ENCODE measurements at places on chromosomes 6 and 20.

DNA sequence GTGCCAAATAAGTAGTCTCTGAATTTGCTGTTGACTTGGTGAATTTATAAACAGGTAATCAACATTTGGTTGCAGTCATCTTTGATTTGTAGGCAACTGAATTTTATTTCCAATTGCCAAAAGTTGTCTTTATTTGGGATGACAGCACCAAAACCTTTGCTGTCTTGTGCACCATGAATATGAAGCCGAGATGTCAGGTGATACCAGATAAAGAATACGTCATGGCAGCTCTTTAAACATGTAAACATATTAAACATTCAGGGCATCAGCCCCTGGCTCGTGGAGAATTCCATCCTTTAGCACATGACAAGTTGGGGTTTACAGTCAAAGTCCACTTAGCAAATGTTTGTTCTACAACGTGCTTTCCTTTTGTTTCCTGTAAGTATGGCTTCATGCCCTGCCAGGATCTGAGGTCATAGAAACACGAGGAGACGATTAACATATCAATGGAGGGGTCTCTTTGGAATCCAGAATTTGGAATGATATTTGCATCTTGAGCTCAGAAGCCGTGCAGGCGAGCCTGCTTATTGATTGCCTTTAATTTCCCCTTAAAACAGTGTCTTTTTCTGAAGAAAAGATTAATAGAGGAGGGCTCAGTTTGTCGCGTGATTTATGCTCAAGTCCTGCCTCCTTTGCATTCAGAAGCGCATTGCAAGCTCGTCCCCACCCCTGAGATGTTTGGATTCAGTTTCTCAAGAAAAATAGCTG lies 170.2 kb upstream of the ZNF217 start:
- peak; percentile 75 for DNase-seq

GRCh38 chr6:87848616-87849015 lies 146.6 kb upstream of the AKIRIN2 start:
- peak; percentile 42 for DNase-seq

- DNase-seq = no peak
Observed at GRCh38 chr20:61932711-61933480, 132.8 kb downstream of the TAF4 start.

GRCh38 chr6:92777146-92777740 lies 642.1 kb downstream of the EPHA7 start:
- no peak for DNase-seq

DNA sequence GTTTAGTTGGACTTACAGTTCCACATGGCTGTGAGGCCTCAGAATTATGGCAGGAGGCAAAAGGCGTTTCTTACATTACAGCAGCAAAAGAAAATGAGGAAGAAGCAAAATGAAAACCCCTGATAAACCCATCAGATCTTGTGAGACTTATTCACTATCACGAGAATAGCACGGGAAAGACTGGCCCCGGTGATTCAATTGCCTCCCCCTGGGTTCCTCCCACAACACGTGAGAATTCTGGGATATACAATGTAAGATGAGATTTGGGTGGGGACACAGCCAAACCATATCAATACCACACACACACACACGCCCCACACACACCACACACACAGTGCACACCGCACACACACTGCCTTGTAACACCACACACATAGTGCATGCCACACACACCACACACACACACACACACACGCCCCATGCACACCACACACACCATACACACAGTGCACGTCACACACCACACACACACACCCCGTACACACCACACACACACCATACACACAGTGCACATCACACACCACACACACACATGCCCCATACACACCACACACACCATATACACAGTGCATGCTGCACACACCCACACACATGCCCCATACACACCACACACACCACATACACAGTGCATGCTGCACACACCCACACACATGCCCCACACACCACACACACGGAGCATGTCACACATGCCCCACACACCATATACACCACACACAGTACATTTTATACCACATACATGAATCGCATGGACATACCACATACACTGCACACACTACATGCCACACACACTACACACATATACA lies 310.5 kb downstream of the TAF4 start:
- DNase-seq = no peak

GRCh38 chr6:45445749-45446549 lies 68.2 kb upstream of the SUPT3H start:
- peak; percentile 85 for DNase-seq

DNA sequence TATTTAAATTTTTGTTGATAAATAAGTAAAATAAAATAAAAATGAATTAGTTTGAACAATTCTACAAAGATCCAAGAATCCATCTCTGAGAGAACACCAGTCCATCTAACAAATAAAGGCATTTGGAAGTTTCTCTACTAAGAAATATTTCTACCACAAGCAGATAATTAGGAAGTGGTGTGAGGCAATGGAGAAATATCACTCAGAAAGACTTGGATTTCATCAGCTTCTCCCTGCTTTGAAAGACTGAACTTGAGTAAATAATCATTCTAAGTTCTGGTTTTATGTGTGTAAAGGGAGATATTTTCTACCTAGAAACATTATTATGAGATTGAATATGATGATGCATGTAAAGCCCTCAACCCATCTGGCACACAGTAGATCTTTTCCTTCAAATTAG lies 17.8 kb upstream of the TCF21 start:
- no peak for DNase-seq

GRCh38 chr20:5486377-5487054 lies 169.8 kb upstream of the PROKR2 start:
- no peak for DNase-seq

DNA sequence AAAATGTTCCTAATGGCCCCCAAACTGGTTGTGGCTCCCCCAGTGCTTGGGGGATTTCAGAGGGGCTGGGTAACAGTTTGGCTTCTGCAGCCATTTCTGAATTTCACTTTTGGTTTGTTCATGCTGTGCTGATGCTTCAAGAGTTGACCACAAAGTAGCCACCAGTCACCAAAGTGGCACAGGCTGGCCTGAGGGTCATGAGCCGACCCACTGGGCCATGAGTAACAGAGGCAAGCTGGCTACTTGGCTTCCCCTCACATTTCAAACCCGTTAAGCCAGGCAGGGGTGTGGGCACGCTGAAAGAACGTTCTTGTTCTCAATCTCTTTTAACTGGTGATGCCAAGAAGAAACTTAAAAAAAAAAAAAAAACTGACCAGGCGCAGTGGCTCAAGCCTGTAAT lies 15.1 kb upstream of the NXT1 start:
- no peak for DNase-seq

GRCh38 chr6:45677381-45678284 lies 299.9 kb upstream of the SUPT3H start:
- peak; percentile 57 for DNase-seq

- no peak for DNase-seq
Observed at GRCh38 chr20:13841206-13841605, 56.4 kb downstream of the NDUFAF5 start.

- peak; percentile 34 for DNase-seq
Observed at GRCh38 chr6:113414511-113414910, 442.6 kb upstream of the MARCKS start.

- DNase-seq = no peak
Observed at GRCh38 chr6:43943781-43944250, 173.8 kb downstream of the VEGFA start.

DNA sequence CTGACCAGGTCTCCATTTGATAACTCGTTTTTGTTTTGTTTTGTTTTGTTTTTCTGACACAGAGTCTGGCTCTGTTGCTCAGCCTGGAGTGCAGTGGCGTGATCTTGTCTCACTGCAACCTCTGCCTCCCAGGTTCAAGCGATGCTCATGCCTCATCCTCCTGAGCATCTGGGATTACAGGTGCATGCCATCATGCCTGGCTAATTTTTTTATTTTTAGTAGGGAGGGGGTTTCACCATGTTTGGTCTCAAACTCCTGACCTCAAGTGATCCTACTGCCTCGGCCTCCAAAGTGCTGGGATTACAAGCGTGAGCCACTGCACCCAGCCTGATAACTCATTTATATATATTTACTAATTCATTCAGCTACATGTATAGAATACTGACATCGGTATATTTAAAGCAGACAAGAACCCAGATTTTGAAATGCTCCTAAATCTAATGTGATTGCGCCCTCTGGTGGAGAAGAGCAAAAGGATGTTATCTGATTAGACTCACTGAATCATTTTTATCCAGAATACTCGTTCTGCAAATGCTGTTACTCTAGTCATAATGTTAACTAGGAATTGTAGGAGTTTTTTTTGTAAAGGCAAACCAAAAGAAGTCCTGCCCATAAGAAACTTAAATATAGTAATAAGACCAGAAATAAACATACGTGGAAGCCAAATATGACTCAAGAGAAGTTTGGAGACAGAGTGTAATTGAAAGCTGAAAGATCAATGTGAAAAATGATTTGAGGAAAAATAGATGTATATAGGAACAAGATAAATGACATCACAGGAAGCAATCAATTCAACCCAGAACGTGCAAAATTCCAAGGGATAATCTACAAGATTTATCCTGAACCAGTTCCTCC lies 5.3 kb upstream of the COL12A1 start:
- peak; percentile 61 for DNase-seq

DNA sequence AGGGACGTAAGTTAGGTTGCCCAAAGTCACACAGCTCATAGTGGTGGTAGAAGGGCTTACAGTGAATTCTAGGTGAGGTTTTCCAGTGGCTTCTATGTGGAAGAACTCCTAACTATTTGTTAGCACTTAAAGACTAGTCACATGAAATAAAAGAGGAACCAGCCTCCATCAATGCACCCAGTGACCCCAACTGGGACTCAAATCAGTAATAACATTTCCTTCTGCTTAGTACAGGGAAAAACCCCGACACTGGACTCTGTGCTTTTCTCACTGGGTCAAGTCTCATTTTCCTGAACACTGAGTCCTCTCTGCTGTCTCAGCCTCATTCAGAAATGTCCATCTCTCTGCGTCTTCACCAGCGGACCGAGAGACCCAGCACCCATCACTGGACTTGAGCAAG lies 89.2 kb downstream of the SLC22A23 start:
- no peak for DNase-seq

GRCh38 chr6:33658982-33659689 lies 38.0 kb downstream of the ITPR3 start:
- no peak for DNase-seq

- DNase-seq = peak; percentile 30
Observed at GRCh38 chr6:122817766-122818165, 28.7 kb downstream of the SMPDL3A start.

DNA sequence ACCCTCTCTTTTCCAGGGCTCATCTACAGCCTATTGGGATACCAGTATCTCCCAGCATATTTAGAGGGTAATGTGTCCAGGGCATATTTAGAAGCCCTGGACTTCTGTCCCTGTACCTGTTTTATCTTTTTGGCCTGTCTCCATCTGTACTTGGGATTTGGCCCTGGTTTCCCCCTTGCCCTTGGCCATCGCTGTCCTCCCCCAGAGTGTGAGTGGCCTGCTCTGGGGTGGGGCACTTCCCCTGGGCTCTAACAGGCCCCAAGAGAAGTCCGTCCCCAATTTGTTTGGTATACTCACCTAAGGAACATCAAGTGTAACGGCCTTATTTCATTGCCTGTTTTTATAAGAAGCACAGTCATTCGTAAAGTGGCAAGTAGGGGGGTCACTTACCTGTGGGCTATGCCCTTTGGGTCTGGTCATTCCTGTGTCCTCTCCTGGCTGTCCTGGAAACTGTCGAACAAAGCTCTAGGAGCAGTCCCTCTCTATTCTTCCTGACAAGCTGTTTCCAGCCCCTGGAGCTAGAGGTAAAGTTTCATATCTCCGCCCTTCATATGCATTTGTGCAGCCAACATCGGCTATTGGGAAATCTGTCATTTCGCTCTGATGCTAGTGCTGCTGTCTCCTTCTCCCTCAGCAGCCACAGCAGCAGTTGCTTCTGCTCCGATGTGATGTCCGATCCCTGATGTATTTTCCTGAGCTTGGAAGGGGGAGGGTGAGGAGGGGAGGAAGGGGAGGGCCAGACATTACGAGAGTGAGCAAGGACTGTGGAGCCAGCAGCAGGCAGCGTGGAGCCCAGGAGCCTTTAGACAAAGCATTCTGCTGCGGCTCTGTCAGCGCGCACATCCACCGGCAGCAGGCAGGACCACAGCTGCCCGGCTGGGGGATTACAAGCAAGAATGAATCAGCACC lies 83.4 kb downstream of the TCP11 start:
- no peak for DNase-seq

DNA sequence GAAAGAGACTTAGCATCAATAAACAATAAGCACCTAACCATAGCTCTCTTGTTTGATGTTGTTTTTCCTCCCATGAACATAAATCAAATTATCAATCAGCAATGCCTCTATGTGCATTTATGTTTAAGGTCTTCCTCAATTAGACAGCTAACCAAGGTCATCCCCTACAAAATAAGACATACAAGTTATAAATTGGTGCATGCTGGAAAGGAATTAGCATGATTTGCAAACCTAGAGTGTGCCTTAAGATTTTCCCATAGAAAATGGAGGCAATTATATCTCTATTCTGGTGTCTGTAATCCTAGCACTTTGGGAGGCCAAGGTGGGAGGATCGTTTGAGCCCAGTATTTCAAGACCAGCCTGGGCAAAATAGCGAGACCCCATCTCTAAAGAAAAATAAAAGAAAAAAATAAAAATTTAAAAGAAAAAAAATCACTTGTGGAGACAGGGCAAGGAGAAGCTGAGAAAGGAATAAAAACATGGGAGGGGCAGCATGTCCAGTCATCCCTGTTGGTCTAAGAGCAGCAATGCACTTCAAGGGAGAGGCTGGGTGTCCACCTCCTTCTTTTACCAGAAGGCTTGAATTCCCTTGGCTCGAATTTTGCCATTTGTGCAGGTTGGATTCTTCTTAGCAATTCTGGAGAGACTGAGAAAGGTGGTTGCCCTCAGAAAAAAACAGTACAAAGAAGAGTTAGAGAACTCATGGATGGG lies 9.3 kb upstream of the SLPI start:
- no peak for DNase-seq

GRCh38 chr6:15800841-15801617 lies 138.2 kb upstream of the DTNBP1 start:
- DNase-seq = no peak

GRCh38 chr6:139294090-139294489 lies 2.3 kb upstream of the TXLNB start:
- no peak for DNase-seq

GRCh38 chr6:114096561-114097172 lies 125.7 kb upstream of the HDAC2 start:
- DNase-seq = no peak

- no peak for DNase-seq
Observed at GRCh38 chr20:53302695-53303412, 290.8 kb downstream of the ZNF217 start.

DNA sequence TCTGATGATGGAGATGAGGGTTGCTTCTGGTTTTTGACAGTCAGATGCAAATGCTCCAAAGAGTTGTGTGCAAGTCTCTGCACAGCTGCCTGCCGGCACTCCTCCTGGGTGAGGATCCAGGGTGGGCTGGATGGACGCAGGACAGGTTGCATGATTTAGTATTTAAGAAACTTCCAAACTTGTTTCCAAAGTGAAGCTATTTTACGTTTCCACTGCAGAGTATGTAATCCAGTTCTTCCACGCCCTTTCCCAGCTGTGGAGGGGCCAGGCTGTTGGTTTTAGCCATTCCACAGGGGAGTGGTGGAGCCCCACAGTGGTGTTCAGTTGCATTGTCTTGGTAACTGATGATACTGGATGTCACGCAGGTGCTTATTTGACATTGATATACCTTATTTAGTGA lies 157.3 kb downstream of the THBS2 start:
- no peak for DNase-seq

Data from mucosa of gallbladder (tissue), 1 donor.